ENCODE measurements at places on chromosomes 13 and 19.

DNA sequence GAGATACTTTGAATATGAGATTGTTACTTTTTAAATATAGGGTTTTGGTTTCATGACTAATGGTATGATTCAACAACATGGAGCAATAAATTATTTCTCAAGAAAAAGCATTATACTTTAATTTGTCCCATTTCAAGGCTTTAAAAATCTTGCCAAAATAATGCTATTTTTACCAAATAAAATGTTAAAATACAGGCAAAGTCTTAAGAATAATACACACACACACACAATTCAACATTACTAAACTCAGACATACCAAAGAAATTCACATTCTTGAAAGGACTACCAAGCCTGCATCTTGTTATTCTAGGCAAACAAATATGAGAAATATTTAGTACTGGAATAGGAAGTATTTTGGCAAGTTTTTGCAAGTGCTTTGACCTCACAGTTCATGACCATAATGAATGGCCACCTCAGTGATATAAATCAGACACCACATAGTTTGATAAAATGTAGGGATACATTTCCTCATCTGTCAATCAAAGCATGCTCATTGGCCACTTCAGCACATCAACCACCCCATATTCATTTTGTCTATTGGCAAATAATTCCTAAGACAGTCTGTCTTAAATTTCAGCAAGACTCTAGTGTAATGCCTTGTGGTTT is 107.2 kb downstream of the NALCN start:
- no peak for DNase-seq

- DNase-seq, result no peak
Observed at GRCh38 chr19:15464394-15465385, at the start of gene RASAL3. Gene RASAL3, minus strand, starts transcription at chr19:15464544. Its CDS starts 186 bp downstream, at chr19:15464358.

DNA sequence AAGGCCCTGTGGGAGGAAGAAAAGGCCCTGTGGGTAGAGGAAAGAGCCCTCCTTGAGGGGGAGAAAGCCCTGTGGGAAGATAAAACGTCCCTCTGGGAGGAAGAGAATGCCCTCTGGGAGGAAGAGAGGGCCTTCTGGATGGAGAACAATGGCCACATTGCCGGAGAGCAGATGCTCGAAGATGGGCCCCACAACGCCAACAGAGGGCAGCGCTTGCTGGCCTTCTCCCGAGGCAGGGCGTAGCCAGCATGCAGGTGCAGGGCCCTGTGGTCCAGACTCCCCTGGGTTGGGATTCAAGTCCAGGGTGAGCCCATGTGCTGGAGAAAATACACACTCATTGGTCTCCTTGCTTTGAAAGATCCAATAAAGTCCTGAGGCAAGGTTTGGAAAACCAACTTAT is 4.1 kb downstream of the CCDC70 start:
- no peak for DNase-seq

- no peak for DNase-seq
Observed at GRCh38 chr13:75129331-75129730, 352.6 kb downstream of the TBC1D4 start.

- DNase-seq, result no peak
Observed at GRCh38 chr13:21282065-21282464, 105.6 kb downstream of the MRPL57 start.

All from esophagus squamous epithelium (tissue), 5 donors.